ENCODE measurements at places on chromosomes 4 and X. TPM values are rescaled to one million over a fixed set of nuclear protein-coding genes. Genes with fewer than 3 reads are reported as not detected.

The KLHL13 gene
- total RNA-seq: 6.0 TPM

The SPANXD gene
- total RNA-seq: not detected

The XAGE3 gene
- total RNA-seq: not detected

The PLXNB3 gene
- 2.6 TPM for total RNA-seq

The IL13RA2 gene
- total RNA-seq: 15.2 TPM

The MAGEC1 gene
- not detected for total RNA-seq

The NDST3 gene
- not detected for total RNA-seq

The CLDN34 gene
- total RNA-seq: not detected
